ENCODE measurements at places on chromosomes 4 and X.

GRCh38 chr4:148790691-148791090 lies 348.5 kb upstream of the NR3C2 start:
- no peak for DNase-seq

GRCh38 chr4:113636438-113636818 lies 125.1 kb downstream of the CAMK2D start:
- DNase-seq, result no peak

DNA sequence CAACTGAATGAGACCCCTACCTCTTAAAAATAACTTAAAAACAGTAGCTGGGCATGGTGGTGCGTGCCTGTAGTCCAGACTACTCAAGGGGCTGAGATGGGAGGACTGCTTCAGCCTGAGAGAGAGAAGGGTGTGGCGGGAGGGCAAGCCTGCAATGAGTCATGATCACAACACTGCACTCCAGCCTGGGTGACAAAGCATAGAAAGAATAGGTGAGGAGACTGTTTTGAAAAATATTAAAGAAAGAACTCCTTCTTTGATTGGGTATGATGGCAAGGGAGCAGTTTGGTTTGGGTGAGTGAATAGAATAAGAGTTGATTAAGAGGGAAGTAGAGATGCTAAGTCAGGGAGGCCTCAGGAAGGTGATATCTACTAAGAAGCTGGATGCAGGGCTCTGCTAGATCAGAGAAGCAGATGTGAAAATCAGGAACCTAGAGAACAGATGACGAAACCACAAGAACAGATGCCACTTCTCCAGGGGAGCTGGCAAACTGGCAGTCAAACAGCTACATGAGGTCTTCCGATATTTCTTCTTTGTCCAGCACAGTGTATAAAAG lies 318.6 kb downstream of the OPHN1 start:
- no peak for DNase-seq

DNA sequence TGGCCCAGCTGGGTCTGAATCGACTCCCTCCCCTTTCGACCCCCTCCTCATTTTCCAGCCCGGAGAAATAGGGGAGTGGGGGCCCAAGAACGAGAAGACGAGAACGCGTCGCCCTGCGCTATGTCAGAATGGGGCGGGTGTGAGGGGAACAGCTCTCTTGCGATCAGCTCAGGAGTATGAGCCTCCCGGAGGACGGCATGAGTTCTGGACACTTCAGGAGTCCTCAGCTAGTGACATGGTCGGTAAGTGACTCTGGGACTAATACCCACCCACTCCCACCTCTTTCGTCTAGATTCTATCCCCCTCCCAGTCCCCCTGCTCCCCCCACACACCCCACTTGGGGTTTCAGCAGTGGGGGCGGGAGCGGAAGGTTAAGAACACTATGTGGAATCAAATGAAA lies 944 bp downstream of the KLF8 start:
- DNase-seq, result no peak

GRCh38 chrX:66054978-66055377 lies 15.1 kb upstream of the VSIG4 start:
- DNase-seq, result no peak

GRCh38 chrX:100895365-100896075 lies 21.4 kb upstream of the NOX1 start:
- DNase-seq, result peak; percentile 24

GRCh38 chrX:153853180-153853901 lies 23.0 kb upstream of the PDZD4 start:
- DNase-seq, result no peak

- DNase-seq, result no peak
These were observed 275.9 kb downstream of the ARHGAP10 start for GRCh38 chr4:148007792-148008191.

GRCh38 chrX:38313190-38313589 lies 14.1 kb downstream of the RPGR start:
- DNase-seq, result no peak

DNA sequence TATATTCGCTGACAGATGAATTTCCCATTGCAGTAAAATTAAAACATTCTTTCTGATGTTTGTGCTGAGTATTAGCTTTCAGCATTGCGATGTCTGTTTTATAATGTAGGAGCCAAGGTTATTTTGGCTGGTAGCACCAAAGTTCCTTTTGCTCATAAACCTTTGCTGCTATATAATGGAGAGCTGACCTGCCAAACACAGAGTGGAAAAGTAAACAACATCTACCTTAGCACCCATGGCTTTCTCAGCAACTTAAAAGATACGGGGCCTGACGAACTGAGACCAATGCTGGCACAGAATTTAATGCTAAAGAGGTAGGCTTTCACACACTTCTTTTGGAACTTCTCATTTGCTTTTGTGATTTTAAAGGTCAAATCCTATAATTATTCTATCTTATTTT lies 46.0 kb downstream of the WDR19 start:
- DNase-seq, result no peak

- no peak for DNase-seq
These were observed 28.9 kb downstream of the SLC25A5 start for GRCh38 chrX:119497185-119497584.

DNA sequence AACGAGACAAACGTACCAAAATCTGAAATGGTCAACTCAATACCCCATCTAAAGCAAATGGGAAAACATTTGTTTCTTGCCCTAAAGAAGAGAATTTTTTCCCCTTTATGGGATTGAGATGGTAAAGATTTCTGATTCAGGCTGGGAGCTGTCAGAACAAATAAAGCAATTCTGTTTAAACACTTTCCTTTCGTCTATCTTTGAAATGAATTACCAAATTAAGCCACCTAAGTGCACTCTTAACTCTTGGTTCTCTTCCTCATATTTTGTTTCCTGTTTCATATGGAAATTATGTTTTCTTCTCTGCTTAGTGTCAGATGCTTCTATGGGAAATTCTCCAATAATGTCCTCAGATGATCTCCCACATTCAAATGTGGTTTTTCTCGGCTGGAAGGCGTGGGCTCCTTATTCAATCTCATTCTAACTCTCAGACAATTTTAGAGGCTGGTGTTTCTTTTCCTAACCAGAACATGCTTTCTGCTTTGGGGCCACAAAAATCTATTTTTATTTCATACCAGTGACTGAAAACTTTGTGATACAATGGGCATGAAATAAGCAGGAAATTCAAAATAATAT lies 50.3 kb upstream of the HPF1 start:
- DNase-seq, result no peak

DNA sequence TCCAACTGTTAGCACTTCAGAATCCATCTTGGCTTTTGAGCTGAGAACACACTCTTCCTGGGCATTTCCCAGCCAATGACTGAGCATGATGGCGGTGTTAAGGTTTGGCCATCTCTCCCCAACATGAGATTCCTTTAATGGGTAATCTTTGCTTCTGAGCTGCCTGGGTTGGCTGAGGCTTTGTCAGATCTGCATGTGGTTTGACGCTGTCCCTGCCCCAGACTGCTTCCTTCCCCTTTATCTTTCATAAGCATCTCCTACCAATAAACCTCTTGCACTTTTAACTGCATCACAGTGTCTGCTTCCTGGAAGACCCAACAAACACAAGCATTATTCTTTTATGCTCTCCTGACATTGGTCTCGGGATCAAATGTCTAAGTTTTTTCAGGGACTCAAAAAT lies 31.5 kb upstream of the DIPK2B start:
- DNase-seq, result no peak

DNA sequence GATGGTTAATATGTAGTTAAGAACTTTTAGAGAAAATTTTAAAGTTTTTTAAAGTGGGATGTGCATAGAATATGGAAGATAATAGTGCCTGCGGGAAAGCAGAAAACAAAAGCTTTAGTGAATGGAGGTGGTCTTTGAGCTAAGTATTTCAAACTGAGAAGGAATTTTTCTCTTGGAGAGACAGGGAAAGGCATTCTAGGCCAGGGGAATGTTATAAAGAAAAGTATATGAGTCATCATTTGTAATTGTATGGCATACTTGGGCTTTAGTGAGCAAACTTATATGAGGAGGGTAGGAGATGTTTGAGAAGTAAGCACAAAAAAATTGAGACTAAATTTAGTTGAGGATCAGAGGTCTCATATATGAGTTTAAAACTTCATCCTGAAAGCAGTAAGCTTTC lies 467.0 kb downstream of the PPARGC1A start:
- DNase-seq, result no peak

- no peak for DNase-seq
These were observed 1.0 kb downstream of the PDE5A start for GRCh38 chr4:119627267-119628255.

DNA sequence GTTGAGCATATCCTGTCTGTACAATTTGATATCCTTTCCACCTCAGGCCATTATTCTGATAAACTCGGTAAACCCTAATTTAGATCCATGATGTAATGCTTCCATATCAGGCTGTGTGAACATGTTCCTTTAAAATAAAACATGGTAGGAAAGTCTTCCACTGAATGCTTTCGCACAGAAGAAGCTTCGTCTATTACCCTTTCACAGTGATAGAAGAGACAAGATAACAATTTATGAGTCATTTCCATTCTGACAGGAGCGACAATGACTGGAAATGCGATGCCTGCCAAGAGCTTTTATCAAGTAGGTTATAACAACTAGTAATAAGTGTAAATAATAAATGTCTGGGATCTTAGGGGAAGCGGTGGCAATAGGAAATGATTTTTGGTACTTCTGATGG lies 98.8 kb downstream of the TTC29 start:
- no peak for DNase-seq

DNA sequence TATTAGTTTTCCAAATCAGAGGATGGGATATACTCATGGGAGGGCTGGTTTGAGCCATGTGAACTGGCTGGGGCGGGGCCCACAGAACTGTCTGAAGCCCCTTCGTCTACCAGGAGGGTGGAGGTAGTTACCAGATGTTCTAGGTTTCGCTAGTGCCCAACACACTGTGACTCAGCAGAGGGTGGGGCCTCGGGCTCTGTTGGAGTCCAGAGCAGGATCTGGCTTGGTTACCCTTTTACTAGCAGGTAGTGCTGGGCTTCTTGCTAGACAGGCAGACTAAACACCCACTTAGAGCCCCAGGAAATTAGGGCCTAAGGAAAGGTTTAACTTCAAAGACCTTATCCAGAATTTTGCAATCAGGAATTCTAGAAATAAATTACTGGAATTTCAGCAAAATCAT lies 56.2 kb upstream of the CHRDL1 start:
- DNase-seq, result no peak

GRCh38 chr4:89319756-89320155 lies 12.2 kb upstream of the GPRIN3 start:
- no peak for DNase-seq

- DNase-seq, result no peak
These were observed 59.5 kb downstream of the APBB2 start for GRCh38 chr4:41154814-41155177.

DNA sequence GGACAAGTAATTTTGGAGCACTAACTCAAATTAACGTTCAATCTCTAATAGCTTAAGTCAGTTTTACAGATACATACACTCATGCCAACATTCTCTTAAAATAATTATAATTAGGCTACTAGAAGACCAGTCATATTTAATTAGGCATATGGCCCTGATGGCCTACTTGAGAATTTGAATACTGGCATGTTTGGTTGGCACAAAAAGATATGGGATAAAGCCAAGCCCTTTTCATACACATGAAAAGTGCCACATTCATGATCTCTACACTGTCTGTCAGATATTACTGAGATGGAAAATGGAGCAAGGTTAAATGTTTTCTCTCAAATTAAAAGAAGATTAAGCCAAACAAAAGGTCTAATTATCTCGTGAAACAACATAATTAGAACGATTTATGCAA lies 1091.0 kb downstream of the C4orf33 start:
- no peak for DNase-seq

DNA sequence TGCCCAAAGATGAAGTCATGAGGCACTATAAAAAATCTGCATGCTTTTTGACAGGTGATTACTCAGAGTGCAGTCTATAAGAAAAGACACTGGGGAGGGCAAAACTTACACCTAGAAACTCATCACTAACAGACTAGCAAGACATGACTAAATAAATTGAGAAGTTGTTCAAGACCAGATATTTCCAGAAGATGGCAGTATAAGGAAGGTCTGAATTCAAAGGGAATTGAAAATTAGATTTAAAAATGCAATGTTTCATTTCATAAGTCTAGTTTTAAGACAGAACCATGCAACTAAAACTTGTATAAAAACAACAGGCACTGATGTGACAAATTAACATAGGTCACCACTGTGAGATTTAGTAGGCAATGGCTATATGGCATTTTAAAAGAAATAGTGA lies 232.5 kb upstream of the POF1B start:
- DNase-seq, result peak; percentile 7

GRCh38 chrX:56519642-56520041 lies 43.8 kb upstream of the UBQLN2 start:
- DNase-seq, result no peak

DNA sequence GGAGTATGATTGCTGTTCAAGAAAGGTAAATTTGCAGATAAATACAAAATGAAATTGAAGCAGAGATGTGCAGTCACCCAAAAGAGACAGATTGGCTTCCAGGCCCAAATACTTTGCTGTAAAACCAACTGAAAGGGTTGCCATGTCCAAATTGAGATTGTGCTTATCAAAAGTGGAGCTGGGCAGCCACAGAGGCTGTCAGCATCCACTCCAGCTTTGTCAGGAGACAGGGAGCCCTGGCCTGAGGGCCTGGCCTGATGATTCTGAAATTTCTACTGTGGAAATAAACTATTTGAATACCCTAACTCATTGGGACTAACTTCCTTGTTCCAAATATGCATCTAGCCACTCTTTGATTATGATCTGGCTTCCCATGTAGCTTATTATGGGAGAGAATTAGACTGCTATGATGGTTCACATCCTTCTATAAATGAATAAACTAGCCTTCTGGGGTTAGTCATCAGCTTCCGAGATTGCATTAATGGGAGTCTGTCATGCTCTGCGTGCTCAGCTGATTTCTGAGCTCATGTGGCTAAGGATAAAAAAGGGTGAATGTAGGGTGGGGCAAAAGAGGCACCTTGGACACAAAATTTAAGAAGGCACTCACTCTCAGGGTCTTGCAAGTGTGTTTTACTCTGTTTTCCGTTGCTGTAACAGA lies 48.2 kb downstream of the SLC34A2 start:
- no peak for DNase-seq

DNA sequence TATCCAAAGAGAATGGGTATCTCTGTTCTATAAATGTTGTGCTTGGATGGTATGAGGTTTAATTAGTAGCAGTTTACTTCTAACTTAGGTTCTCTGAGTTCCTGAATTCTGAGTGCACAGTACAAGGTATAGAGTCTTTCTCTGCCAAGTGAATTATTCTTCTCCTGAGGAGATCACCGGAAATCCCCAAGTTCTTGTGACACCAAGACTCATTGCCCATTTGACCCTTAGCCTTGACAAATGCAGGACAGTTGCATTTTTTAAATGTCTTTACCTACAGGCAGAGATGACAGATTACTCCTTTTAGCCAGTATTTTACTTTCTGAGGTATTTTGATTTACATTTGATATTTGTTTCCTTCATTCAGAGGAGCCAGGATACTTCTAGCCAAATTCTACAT lies 72.9 kb downstream of the MAOA start:
- no peak for DNase-seq

GRCh38 chr4:173529477-173530325 lies at the start of gene HAND2:
Gene HAND2, minus strand, starts transcription at chr4:173530229. Its CDS starts 940 bp downstream, at chr4:173529289.
- DNase-seq, result peak; percentile 45

GRCh38 chrX:1500701-1501624 lies 36.0 kb downstream of the P2RY8 start:
- no peak for DNase-seq
